ENCODE measurements at places on chromosomes 1 and 21.

GRCh38 chr1:236861560-236862218 is 66.6 kb downstream of the MTR start:
- no peak for DNase-seq

- no peak for DNase-seq
Measured at GRCh38 chr1:8205771-8206170, 112.1 kb upstream of the SLC45A1 start.

- no peak for DNase-seq
Measured at GRCh38 chr1:36387141-36387949, 1.6 kb upstream of the STK40 start.

- no peak for DNase-seq
Measured at GRCh38 chr1:209411491-209411929, 172.0 kb upstream of the CAMK1G start.

DNA sequence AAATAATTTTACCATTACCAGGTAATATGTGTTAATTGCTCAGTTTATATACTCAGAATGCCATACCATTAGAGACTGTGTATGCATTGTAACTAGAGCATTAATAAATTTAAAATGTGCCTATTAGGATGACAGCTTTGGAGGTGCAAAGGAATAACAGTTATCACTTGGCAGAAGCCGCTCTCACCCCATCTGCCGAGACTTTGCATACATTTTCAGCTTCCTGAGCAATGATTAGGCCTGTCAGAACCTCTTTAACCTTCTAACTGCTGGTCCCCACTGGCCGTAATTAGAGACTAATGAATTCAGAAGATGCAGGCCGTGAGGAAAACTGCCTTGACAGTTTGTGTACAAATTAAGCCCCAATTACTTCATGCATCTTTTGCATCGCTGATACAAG is 158.0 kb upstream of the PROX1 start:
- no peak for DNase-seq

GRCh38 chr1:8409106-8409505 is 91.2 kb downstream of the SLC45A1 start:
- DNase-seq, result no peak

DNA sequence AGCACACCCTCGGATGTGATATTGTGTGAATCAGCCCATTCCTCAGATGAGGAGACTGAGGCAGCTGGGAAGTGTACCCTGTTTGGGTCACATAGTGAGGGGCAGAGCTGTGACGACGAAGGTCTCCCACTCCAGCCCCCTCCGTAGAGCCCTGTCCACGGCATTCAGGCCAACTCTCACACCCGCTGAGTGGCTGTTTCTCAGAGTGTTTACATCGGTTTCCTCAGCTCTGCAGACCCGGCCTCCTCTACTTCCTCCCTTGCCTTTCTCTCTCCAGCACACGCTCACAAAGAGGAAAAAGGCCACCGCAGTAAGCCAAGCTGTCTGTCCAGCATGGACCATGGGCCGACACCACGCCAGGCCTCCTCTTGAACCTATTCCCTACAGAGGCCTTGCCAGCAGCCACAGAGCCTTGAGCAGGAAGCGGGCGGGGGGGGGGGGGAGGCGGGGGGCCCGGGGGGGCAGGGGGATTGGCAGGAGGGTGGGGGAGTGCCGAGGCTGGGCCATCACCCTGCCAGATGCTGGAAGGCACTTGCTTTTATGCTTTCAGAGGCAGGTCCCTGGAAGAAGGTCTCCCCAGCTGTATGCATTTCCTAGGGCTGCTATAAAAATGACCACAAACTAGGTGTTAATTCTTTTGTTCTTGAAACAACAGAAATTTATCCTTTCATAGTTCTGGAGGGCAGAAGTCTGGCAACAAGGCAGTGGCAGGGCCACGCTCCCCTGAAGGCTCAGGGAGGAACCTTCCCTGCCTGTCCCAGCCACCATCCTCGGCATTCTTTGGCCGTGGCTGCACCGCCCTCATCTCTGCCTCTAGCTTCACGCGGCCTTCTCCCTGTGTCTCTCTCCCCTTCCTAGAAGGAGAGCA is 178.4 kb downstream of the PSMG1 start:
- DNase-seq, result no peak
